ENCODE measurements at places on chromosomes 2 and 18.

- DNase-seq: no peak
Observed at GRCh38 chr2:120133572-120134244, 89.5 kb downstream of the TMEM185B start.

DNA sequence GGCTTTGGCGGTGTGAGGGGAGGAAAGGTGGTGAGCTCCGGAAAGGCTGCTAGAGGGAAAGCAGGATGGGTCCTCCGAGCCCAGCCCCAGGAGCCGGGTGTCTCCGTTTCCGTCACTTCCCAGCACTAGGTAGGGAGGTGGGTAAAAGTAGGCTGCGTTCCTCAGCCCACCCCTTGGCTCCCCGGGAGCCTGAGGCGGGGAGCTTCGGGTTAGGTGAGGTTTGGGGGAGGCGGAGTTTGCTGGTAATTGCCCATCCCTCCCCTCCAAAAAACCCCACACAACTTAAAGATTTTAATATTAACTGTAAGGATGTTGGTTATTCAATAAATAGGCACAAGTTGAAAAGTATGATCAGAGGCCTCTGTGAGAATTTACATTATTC lies 552 bp upstream of the ATF2 start:
- DNase-seq: no peak

GRCh38 chr2:201358684-201359083 lies 1.5 kb upstream of the FLACC1 start:
- no peak for DNase-seq

- DNase-seq: no peak
Observed at GRCh38 chr2:71261534-71261933, 34.6 kb upstream of the PAIP2B start.

- DNase-seq: no peak
Observed at GRCh38 chr2:58649756-58650155, 408.6 kb upstream of the FANCL start.

- DNase-seq: no peak
Observed at GRCh38 chr18:77249569-77250500, at the start of gene GALR1. GALR1 (plus strand) TSS chr18:77249848; CDS start chr18:77250549, 701 bp downstream.

- DNase-seq: peak; percentile 29
Observed at GRCh38 chr2:110858135-110858725, 125.9 kb downstream of the ACOXL start.

- DNase-seq: no peak
Observed at GRCh38 chr2:209976698-209977385, 25.6 kb upstream of the RPE start.

GRCh38 chr18:55343396-55344073 lies 244.5 kb downstream of the TCF4 start:
- no peak for DNase-seq

- no peak for DNase-seq
Observed at GRCh38 chr2:100178085-100178788, 35.8 kb upstream of the AFF3 start.

DNA sequence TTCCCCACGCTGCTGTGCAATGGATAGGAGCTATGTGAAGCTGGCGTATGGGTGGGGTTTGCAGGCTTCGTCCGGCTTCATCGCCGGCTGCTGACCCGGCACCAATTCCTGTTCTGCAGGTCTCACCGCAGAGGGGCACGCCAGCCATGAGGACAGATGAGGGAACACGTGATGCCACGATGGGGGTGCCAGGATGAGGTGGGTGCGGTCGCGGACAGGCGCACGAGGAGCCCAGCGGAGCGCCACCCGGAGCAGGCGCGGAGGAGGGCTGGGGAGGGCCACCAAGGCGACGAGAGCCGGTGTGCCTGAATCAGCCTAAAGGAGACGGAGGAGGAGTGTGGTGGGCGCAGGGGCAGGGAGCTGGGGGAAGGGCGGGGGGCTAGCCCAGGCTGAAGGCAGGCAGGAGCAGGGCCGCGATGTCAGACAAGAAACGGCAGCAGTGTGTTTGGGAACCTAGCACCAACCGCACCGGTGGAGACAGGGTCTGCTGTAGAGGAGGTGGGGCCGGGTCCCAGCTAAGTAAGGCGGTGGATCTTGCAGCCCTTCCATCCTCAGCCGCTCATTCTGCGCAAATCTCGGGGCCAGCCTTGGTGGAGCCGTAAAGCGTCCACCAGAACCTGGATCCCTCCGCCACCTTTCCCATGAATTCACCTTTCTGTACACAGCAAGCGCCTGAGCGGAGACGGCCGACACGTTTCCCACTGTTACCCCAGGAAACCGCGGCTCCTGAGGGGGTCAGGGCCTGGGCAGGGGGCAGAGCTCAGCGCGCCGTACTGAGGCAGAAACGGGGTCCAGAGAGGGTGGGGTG lies 17.0 kb upstream of the CD8A start:
- no peak for DNase-seq

- DNase-seq: no peak
Observed at GRCh38 chr2:98715812-98716451, 15.0 kb downstream of the MGAT4A start.

GRCh38 chr2:220125551-220125950 lies 498.1 kb downstream of the SLC4A3 start:
- DNase-seq: no peak

DNA sequence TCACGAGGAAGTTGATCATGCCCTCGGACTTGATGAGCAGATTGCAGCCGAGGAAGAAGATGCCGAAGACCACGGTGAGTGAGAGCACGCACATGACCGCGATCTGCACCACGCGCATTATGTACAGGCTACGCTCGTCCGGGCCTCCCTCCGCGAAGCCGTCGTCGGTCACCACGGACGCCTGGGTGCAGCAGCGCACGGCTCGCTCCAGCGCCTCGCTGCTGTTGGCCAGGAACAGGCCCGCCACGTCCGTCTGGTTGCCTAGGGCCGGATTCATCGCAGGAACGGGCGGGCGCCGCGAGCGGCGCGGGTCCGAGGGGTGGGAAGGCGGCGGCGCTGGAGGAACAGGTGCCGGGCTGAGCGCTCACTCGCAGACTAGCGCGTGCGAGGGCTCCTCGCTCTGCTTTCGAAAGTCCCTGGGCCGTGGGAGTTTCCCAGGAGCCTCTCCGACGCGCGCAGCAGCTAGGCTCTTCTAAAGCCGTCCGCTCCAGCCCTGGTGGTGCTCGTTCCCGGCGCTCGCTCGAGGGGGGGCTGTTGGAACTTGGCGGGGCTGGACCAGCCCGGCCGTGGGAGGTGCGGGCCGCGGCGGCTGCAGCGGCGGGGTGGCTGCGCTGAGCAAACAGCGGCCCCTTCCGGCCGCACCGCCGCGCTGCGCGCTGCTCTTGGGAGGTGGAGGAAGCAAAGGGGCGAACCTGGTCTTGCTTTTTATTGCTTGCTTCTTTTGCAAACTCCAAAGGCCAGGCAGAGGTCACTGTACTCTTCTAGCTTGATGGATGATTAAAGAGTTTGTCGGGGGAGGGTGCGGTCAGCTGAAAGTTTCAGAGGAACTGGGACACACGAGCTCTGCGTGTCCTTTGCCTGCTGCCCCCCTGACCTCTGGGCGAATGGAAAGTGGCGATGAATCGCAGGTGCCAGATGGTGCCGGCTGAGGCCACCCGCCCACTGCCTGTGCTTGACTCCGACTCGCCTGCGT lies at the start of gene RPRM:
Gene RPRM (minus strand): TSS at position 474 of the 973 bp plus-strand sequence. CDS start 197 bp downstream, at position 277.
- DNase-seq: peak; percentile 13

DNA sequence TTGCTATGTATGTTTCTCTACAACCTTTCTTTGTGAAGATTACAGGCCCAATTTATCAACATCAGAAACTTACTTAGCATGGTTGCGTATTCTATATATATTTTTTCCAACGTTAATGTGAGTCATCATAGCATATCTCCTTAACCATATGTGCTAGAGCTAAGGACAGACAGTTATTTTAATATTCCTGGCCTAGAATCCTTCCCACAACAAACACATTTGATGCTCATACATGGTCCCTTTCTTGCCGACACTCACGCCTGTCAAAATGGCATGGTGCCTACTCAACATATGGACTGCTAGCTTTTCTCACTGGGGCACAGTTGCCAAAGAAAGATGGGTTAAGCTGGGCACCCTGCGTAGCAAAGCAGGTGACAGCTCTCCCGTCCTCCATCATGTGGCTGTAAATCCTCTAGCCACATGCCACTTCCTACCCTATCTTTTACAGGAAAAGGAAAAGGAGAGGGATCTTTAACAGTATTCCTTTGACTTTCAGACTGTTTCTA lies 75.2 kb upstream of the GALNT5 start:
- DNase-seq: no peak

GRCh38 chr2:210663631-210664089 lies 107.3 kb downstream of the CPS1 start:
- DNase-seq: no peak

- DNase-seq: no peak
Observed at GRCh38 chr2:241813644-241814392, 4.8 kb downstream of the NEU4 start.

DNA sequence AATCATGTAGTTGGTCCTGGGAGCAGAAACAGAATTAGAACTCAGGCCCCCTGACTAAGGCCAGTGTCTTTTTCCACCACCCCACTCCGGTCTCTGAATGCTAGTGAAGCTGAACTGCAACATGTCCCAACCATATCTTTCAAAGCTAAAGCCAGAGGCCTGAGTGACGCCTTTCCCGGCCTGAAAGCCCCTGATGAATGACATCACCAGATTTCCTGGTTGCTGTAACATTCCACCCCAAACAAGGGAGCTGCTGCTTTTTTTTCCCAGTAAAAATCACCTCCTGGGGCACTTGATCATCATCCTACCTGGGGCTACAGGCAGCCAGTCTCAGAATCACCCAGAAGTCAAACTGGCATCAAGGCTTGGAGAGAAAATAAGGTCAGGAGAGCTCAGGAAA lies 162.7 kb downstream of the ARL4C start:
- no peak for DNase-seq

GRCh38 chr2:198478361-198478760 lies 674.0 kb downstream of the PLCL1 start:
- DNase-seq: no peak

- DNase-seq: no peak
Observed at GRCh38 chr2:101737478-101738255, 40.2 kb downstream of the MAP4K4 start.

DNA sequence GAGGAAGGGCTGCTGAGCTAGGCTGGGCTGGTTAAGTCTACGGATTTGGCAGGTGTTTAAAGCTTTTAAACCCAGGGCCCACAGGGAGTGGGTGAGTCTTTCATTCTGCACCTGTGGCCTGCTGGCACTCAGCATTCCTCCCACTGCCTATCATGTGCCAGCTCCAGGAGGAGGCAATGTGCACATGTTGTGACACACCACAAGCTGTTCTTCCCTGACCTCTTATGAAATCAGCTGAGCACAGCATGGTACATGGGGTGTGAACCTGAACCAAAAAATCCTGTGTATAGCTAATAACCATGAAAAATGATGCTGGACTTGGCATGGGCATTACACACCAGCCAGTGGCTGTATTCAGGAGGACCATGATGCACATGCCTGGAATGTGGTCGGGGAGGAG lies 297.9 kb upstream of the MMADHC start:
- DNase-seq: no peak

DNA sequence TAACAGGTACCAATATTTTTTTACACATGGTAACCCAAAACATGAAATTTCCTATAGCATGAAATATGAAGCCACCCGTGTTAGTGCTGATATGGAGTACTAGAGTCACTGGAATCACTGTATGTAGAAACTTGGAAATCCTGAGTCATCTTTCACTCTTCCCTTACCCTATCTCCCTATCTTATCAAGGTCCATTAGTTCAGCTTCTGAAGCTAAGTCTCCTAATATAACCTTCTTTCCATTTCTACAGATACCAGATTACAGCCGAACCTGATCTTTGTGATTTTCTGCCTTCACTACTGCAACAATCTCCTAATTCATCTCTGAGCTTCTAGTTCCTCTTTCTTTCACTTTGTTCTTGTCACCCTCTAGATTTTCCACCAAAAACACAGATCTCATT lies 59.0 kb downstream of the SEPTIN10 start:
- DNase-seq: no peak

- no peak for DNase-seq
Observed at GRCh38 chr2:233355916-233356315, 1.6 kb downstream of the DGKD start.

DNA sequence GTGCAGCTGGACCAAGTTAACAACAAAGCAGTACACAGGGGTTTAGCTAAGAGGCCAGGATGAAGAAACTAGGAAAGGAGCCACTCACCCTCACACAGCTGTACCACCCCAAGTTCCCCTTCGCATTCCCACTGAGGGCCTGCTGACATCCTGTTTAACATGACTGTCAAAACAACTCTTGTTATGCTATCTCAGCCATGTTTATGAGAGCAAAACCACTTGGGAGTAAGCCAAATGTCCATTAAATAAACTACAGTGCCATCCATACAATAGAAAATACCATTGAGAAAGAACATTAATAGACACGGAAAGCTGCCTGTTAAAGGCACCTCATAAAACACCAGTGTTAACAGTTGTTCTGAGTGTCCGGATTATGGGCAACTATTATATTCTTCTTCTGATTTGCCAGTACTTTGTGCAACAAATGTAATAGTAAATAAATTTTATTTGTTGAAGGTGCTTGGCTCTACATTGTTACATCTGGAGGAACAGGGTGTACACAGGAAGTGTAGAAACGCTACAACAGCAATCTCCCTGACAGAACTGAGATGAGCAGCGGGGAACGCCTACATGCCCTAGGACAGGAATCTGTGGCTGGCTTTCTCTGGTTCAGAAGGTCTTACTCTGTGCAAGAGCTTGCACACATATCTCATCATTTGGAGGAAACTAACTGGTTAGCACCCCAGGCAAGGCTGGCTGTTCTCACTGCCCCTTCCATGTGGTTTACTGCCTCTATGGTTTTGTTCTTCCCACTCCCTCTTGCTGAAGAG lies 85.6 kb downstream of the EHD3 start:
- peak; percentile 5 for DNase-seq

- no peak for DNase-seq
Observed at GRCh38 chr2:24984912-24985311, 13.2 kb upstream of the DNAJC27 start.

DNA sequence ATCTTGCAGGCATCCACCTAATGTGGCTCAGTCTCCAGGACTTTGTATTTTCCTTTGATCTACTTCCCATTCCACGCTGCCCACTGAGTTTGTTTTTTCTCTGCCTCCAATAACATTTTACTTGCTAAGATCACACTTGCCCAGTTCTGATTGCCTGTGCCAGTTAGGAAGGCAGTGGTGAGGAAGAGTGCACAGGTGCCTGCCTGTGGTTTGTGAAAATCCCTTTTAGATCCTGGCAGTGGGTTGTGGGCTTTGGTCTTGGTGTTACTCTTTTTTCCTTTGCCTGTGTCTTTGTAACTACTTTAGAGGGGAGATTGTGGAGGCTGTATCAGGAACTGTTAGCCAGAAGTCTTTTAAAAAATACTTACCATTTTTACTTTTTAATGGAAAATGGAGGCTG lies 36.9 kb upstream of the KCNG2 start:
- no peak for DNase-seq

- DNase-seq: no peak
Observed at GRCh38 chr2:161010503-161011015, 149.7 kb upstream of the TANK start.

GRCh38 chr2:70941701-70942100 lies 6.0 kb downstream of the ATP6V1B1 start:
- DNase-seq: no peak

GRCh38 chr2:216539791-216540241 lies 41.2 kb downstream of the RPL37A start:
- no peak for DNase-seq
